Cerebellar cortex (tissue), 1 donor: ENCODE measurements at places on chromosomes 2 and 18.

DNA sequence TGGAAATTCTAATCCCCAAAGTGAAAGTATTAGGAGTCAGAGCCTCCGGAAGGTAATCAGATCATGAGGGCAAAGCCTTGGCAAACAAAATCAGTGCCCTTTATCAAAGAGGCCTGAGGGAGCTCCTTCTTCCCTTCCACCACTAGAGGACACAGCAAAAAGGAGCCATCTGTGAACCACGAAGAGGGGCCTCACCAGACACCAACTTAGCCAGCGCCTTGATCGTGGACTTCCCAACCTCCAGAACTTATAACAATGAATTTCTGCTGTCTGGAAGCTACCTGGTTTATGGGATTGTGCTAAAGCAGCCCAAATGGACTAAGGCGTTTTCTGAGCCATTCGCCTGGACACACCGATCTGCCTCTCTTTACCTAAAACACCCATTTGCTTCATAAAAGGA lies 133.1 kb downstream of the EIPR1 start:
- DNase-seq: no peak

GRCh38 chr2:122481717-122482116 lies 726.3 kb downstream of the TSN start:
- no peak for DNase-seq

GRCh38 chr2:216693414-216694080 lies 1.8 kb downstream of the IGFBP5 start:
- no peak for DNase-seq

GRCh38 chr2:47601568-47601967 lies 181.4 kb upstream of the MSH6 start:
- DNase-seq: no peak
